Hepatocyte (in vitro differentiated cells): ENCODE measurements at places on chromosomes 5 and 9.

GRCh38 chr5:45694971-45695803 lies 993 bp downstream of the HCN1 start:
- DNase-seq, result peak; percentile 19
- H3K4me3 ChIP-seq, result peak overlapping the region; percentile 11
- no peak overlapping the region for H3K27ac ChIP-seq

DNA sequence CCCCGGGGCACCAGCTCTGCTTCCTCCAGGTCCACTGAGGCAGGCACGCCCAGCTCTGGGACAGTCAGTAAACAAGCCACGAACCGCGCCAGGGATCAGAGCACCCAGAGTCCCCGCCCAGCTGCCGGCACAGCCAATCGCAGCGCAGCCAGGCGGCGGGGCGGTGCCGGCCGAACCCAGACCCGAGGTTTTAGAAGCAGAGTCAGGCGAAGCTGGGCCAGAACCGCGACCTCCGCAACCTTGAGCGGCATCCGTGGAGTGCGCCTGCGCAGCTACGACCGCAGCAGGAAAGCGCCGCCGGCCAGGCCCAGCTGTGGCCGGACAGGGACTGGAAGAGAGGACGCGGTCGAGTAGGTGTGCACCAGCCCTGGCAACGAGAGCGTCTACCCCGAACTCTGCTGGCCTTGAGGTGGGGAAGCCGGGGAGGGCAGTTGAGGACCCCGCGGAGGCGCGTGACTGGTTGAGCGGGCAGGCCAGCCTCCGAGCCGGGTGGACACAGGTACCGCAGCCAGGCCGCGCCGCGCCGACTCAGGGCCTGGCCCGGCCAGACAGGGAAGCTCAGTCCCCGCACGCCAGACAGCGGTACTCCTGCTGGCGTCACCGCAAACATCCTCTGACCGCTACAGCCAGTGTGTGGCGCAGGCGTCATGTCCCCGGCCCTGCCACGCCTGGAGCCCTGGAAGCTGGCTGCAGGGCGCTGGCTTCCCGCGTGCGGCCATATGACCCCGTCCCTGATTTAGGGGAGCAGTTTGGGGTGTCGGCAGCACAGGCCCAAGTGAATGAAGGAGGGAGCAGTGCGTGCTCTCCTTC lies at the start of gene CTSL:
CTSL (plus strand) TSS at position 220 of the 810 bp plus-strand sequence. CDS start 1,485 bp downstream, outside the sequence.
- peak; percentile 91 for DNase-seq
- H3K4me1 ChIP-seq, result peaks cover 7% of the 10 kb centered on the region
- no peaks in the 10 kb centered on the region for H3K36me3 ChIP-seq
- no peaks in the 10 kb centered on the region for H3K27me3 ChIP-seq

- H3K4me1 ChIP-seq, result no peaks in the 10 kb centered on the region
- DNase-seq, result no peak
- no peak overlapping the region for H3K27ac ChIP-seq
- no peaks in the 10 kb centered on the region for H3K27me3 ChIP-seq
- no peak overlapping the region for H3K4me3 ChIP-seq
- H3K36me3 ChIP-seq, result no peaks in the 10 kb centered on the region
Measured at GRCh38 chr9:99515093-99515492, 293.0 kb downstream of the SEC61B start.

DNA sequence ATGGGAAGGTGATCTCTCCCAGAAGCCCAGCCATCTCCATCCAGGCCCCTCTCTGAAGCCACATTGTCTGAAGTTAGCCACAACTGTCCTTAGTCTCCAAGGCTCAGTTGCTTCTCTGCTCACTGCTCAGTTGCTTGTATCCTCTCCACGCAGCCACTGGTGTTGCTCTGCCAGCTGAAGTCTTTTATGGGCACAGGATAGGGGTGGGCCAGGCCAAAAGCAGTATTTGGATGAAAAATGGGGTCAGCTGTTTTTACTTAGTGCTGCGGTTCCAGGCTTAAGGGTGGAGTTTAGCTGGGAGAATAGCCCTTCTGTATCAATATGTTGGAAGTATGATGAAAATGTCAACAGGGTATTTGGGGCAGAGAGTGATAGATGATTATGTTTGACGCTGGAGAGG lies 168.8 kb upstream of the PPP1R2B start:
- H3K4me3 ChIP-seq, result no peak overlapping the region
- no peak overlapping the region for H3K27ac ChIP-seq
- no peaks in the 10 kb centered on the region for H3K27me3 ChIP-seq
- peaks cover 5% of the 10 kb centered on the region for H3K4me1 ChIP-seq
- no peak for DNase-seq

DNA sequence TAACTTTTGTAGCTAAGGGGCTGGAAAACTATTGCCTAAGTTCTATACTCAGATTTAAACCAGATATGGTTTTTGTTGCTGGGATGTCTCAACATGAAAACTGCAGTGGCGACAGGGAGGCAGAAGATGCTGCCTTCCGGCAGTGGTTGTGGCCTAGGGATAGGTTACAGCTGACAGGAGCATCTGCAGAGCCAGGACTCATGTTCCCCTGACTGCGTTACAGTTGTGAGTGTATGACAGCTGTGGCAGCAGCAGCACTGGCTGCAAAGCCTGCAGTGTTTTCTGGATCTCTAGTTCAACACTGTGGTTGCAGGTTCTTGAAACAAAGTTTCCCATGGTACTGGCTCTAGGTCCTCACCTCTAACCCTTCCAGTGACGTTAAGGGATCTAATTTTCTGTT lies 498.8 kb upstream of the CDH18 start:
- H3K4me1 ChIP-seq, result no peaks in the 10 kb centered on the region
- no peak overlapping the region for H3K4me3 ChIP-seq
- DNase-seq, result no peak
- H3K27me3 ChIP-seq, result no peaks in the 10 kb centered on the region

- H3K27ac ChIP-seq, result no peak overlapping the region
- no peaks in the 10 kb centered on the region for H3K36me3 ChIP-seq
- no peaks in the 10 kb centered on the region for H3K27me3 ChIP-seq
Measured at GRCh38 chr9:80366626-80367025, 794.9 kb downstream of the TLE4 start.

DNA sequence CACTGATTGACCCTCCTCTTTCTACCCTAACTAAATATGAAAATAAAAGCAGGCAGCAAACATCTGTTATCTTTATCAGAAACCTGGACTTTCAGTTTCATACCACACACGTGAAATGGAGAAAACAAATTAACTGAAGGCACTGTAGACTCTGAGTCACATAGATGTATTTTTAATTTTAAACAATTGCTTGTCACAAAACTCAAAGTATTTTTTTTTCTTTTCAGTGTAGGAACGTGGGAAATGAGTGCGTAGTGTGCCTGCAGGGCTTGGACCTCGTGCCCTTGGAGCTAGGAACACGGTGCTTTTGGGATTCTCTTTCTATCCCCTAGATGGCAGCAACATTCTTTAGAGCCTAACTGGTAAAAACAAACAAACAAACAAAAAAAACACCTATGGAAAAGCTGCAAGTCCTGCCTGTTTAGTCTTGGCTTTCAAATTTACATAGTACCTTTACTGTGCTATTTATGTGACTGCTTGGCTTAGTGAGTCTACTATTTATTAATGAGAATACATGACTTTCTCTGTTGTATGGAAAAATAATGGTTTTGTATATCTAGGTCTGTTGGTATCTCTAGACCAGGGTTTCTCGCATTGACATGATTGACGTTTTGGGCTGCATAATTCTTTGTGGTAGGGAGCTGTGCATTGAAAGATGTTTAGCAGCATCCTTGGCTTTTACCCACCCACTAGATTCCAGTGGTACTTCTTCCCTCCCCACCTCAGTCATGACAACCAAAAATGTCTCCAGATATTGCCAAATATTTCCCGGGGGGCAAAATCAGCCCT lies 16.8 kb upstream of the ACTBL2 start:
- H3K36me3 ChIP-seq, result no peaks in the 10 kb centered on the region
- H3K4me3 ChIP-seq, result no peak overlapping the region
- H3K27ac ChIP-seq, result no peak overlapping the region
- peak; percentile 74 for DNase-seq
